Activated CD8-positive, alpha-beta memory T cell treated with anti-CD3 and anti-CD28 coated beads, Interleukin-2, amount 50 U/mL, for 48 hours (primary cell): ENCODE measurements at places on chromosomes 4 and X.

GRCh38 chr4:176134670-176135069, 60.7 kb downstream of the SPATA4 start:
- no peak for DNase-seq

DNA sequence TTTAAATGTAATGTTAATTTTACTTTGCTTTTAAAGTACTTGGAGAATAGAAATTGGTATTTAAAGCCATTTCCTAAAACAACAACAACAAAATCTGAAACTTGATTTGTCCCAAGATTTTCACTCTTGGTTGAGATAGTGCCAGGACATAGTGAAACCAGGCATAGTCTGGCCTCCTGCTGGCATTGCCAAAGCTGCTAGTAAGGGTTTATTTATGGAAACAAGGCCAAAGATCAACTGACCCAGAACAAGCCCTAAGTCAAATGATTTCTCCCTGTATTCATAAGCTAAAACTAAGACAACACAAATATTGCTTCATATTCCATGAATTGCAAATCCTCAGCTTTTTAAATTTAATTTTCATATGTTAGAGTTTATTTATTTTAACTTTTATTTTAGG, 227.5 kb upstream of the FGF13 start:
- DNase-seq, result no peak

DNA sequence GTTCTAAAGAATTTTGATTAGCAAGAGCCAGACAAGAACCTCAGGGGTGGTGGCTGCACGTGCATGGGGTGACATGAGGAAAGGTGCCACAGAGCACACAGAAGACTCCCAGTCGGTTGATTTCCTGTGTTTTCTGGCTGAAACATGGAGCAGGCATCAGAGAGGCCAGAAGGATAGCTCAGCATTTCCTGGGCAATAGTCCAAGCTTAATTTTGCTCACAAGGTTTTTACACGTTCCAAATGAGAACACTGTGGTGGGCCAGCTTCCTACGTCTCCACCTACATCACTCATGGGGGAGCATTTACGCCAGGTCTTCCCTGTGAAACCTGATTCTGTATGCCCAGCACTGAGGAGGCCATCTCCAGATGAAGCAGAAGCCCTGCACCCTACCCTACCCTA, 212.5 kb upstream of the CLNK start:
- no peak for DNase-seq

DNA sequence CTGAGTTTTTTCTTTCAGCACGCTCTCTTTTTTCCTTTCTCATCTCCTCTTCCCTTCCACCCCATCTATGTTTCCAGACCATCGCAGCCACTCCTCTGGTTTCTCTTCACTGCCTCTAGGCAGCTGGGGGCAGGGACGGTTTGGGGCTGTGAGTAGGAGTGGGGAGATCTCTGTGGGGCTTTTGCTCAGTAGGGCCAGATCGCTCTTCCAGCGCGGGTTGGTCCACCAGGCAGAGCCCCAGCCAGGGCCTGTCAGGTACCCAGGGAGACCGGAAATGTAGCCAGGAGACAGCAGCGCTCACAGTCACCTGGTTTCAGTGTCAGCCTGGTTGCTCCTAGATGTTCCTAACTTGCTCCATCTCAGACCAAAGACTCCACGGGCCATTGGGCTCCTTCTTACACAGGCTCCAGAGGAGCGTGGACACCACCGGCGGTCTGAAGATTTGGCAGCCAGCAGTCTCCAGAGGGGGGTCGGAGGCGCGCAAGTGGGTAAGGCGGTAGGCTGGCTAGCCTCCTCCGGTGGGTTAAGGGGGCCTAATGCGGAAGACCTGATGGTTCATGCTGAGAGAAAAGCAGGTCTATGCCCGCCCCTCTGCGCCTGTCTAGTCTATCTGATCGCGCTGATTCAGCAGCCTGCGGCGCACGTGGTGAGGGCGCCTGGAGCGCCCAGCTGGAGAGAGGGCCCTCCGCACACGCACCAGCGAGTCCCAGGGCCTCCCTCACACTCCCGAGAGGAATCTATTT, 1.8 kb downstream of the FGF5 start:
- no peak for DNase-seq

- DNase-seq, result no peak
These were observed 105.5 kb upstream of the PSAPL1 start for GRCh38 chr4:7540206-7540605.

- DNase-seq, result no peak
These were observed 57.3 kb downstream of the ABCG2 start for GRCh38 chr4:88101165-88101564.

GRCh38 chrX:118508635-118509034, 13.0 kb downstream of the DOCK11 start:
- no peak for DNase-seq

GRCh38 chr4:172706000-172706399, 462.6 kb upstream of the GALNT7 start:
- DNase-seq, result no peak

DNA sequence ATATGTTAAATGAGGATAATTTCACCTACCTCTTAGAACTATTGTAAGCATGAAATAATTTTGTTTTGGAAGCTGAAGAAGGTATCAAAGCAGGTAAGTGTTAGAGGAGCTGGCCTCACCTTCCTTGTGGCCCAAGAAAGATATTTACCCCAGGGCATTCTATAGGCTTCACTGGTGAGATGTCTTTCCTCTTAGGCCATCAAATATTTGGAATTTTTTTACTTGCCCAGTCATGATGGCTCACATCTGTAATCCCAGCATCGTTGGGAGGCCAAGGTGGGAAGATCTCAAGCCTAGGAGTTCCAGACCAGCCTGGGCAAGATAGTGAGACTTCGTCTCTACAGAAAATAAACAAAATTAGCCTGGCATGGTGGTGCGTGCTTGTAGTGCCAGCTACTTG, 6.1 kb upstream of the SMS start:
- DNase-seq, result no peak

DNA sequence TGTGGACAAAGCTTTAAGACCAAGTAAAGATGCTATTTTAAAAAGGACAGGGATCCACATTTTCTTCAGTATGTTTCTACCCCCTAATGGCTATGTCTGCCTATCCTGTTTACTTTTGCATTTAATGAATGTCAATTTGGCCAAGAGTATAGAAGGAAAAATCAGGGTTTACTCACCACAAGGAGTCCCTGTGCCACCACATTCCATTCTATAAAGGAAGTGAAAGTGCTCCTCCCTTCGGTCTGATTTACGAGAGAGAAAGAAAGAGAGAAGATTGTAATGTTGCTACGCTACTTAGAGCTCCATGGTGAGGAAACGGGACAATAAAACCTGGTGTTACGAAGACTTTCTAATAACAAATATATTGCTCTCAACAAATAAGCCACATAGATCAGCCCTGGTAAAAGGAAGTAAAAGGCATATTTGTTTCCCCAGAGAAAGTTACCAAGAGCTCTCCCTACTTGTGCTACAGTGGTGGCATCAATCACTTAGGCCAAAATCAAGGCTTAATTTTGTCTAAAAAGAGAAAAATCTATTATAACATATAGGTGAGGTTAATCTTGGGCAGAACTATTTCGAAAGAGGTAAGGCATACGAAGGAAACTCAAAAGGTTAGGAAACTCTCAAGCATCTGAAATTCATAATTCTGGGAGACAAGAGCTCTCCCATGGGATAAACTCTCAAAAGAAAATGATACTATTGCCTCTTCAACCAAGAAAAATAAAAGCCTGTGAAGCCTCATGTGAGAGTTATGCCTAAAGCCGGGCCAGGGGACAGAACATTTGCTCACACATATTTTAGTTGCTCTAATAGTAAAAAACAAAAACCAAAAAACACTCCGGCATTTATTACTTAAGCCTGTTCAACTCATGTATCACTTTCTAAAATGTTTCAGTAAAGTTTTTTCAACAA, 29.5 kb downstream of the TAPT1 start:
- DNase-seq, result no peak

DNA sequence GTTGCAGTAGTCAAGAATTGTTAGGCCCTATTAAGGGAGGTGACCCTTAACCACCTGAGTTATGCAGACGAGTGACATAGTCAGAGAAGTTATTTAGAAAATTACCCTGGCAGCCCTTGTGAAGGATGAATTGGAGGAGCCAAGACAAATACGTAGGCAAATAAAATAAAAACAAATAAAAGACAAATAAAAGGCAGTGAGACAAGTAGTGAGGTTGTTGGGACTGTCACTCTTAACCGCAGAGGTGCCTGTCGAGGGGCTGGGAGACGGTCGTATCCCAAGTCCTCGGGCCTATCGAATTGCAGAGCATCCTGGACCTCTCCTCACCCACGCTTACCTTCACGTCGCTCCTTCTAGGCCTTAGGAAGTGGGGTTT, 58.0 kb upstream of the ZC4H2 start:
- DNase-seq, result no peak

DNA sequence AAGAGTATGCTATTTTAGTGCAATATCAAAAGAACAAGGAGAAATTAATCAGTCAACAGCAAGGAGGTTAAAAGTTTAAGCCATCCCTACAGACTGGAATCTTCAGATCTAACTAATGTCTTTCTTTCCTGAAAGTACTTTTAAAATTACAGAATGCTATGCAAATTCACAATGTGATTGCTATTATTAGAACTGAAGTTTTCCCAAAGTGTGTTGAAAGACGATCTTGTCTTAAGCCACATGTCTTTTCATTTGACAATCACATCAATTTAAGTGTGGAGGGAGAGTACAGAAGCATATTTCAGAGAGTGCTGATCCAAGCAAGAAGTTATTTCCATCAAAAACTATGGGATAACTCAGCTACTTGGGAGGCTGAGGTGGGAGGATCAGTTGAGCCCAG, 64.7 kb upstream of the TNIP3 start:
- no peak for DNase-seq

DNA sequence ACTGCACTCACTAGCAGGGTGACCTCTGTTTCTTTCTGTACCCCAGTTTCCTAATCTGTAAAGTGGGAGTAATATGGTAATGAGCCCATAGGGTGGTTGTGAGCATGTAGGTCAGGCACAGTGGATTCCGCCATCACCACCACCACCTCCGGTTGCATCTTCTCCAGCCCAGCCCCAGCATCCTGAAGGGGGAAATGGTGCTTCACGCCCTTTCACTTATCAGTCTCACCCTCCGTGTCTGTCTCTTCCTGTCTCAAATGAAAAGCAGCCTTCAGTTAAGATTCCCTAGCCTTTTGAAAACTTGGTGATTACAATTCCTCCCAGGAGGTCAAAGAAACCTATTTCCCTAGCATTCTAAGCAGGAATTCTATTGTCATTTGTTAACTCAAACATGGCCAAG, 16.9 kb upstream of the XPNPEP2 start:
- DNase-seq, result no peak

DNA sequence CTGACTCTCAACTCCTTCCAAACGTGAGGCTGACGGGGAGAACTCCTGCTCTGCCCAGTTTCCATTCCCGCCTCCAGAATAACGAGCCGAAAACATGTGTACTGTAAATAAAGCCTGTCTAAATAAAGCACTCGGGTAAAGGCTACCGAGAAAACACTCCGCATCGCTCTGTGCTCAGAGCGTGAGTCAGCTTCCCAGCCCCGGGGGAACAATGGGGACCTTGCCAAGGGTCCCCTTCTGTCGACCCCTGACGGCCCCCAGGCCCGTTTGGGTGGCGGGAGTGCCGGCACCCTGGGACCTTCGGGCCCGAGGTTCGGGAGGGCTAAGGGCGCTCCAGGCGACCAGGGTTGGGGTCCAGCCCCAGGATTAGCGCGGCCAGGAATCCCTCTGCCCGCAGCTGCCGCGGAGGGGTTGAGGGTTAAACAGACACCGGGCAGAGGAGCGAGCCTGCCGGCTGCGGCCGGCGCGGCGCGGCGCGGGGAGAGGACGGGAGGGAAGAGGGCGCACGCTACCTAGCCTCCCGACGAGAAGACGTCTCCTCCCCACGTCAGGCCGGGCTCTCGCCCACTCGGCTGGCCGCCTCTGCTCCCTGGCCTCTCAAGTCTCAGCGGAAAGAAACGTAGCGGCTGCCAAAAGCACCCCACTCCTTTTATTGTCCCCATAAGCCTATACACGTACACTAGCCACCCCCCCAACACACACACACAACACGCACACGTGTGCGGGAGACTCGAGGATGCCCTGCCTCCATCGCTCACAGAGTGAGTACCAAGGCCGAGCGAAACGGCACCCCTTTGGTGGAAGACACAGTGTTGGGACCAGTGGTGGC, 85.5 kb downstream of the BCOR start:
- DNase-seq, result peak; percentile 55

- peak; percentile 69 for DNase-seq
These were observed 14.6 kb upstream of the SLC25A4 start for GRCh38 chr4:185128272-185129119.

DNA sequence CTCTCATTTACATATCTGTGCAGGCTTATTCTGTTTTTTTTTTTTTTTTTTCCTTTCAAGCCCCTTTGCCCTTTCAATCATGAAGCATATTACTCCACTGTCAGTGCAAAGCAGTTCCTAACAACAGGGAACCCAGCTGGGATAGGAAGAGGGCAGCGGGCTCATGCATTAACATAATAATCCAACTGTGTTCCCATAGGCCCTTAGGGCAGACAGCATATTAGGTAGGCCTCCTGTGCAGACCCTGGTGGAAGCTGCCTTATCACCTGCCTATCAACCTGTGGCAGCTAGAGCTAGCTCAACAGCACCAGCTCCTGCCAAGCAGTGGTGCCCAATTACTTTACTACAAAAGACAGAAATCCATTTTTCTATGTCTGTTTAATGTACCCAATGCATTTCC, 49.3 kb downstream of the SLC10A7 start:
- no peak for DNase-seq

DNA sequence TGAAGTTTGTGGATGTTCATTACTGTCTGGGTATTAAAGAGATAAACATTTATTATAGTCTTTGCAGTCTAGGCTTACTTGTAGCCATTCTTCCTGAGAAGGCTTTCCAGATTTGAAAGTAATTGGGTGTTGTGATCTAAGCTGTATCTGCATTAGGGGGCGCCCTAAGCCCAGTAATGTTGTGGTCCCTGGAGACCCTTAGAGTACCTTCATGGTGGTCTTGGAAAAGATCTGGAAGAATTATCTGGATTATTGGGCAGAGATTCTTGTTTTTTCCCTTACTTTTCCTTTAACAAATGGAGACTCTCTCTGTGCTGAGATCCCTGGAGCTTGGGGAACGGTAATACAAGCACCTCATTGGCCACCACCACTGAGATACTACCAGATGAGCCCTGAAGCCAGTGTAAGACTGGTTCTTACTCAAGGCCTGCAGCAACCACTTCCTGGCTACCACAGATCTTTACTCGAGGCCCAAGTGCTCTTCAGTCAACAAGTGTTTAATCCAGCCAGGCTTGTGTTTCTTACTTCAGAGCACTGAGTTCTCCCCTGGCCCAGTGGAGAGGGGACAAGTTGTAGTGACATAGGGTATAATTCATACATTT, 63.1 kb downstream of the RTL3 start:
- DNase-seq, result no peak

DNA sequence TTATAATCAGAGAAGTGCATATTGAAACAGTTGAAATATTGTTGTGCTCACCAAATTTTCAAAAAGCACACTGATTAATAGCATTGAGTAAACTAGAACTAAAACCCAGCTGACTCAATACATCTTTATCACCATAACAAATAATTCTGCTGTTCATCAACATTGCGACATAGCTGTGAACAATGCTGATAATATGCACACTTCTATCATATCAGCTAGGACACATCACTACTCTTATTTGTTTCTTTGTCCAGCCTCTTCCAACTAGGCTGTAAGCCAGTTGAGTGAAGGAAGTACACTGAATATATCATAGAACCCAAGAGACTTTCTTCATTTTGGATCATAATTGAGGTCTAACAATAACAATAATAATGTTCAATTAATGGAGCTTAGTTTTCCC, 349.7 kb downstream of the IQCM start:
- no peak for DNase-seq
